ENCODE measurements at places on chromosomes 4 and X.

DNA sequence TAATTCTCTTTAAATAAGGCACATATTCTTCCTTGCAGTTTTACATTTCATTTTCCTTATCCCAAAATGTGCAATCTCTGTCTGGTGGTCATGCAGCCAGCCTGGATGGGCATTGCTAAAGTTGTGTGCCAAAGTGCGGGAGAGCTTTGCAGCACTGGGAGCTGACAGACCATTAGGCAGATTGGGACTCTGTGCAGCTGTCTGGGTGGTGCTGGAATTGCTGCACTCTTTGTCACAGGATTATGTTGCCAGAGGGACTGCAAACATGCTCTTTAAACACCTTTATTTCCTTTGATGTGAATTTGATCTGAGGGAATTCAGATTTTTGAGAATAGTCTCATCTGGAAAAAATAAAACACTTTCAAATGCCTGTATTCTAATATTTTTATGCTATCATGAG lies 956.2 kb upstream of the DIAPH2 start:
- DNase-seq: no peak

GRCh38 chrX:48046846-48047245 lies 24.6 kb downstream of the ZNF630 start:
- no peak for DNase-seq

DNA sequence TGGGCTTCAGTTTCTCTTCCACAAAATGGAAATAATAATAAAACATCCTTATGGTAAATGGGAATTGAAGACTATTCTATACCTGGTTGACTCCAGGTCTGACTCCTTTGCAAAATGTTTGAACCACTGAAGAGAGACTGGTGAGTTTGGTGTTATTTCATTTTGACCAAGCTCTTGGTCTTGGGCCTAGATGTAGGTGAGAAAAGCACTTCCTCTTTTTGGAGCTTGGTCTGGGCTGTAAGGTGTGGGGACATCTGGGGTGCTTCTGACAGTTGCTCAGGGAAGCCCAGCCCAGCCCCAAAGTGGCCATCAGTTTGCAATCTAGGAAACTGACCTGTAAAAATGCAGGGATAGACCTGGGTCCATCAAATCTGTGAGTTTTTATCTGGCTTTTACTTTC lies 26.8 kb upstream of the SOD3 start:
- DNase-seq: no peak

- DNase-seq: no peak
These were observed 53.9 kb downstream of the PROM1 start for GRCh38 chr4:16029886-16030285.

DNA sequence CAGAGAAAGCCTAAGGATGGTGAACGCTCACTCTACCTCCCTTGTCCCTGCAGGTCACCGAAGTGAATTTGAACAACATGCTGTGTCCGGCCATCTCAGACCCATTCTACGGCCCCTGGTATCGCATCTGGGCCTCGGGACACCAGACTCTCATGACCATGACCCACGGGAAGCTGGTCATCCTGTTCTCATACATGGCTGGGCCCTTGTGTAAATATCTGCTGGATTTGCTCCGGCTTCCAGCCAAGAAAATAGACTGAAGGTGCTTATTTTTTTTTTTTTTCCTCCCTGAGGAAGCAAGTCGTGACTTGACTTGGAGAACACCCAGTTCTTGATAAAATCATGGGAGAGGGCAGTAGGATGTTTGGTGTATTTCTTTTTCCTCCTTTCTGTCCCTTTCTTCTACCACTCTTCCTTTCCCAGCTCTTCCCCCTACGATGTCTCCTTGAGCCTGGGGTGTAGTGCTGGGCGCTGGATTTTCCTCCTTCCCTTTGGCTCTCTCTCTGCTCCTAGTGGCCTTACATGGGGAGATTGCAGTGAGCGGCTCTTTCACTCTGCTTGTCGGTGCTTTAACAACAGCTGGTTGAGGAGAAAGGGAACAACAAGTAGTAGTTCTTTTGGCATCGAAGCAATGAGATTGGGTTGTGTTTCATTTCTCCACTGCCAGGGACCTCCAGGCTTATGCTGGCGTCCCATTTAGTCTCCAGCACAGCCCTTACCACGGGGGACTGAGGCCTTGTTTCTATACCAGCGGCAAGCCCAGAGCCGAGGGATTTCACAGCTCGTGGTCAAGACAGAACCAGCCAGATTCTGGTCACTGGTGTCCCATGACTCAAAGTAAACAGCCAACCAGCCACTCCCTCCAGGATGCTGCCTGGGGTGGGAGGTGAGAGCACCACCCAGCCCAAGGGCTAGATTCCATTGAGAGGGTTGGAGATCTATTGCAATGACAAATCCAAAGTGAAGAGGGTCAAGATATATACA lies 144.4 kb downstream of the AMMECR1 start:
- DNase-seq: no peak
